ENCODE measurements at places on chromosomes 3 and 15.

GRCh38 chr3:72187131-72187530 lies 402.2 kb upstream of the PROK2 start:
- DNase-seq: no peak

- DNase-seq: no peak
Measured at GRCh38 chr3:103968751-103969150, 1398.0 kb upstream of the ALCAM start.

GRCh38 chr3:24460974-24461373 lies 33.7 kb downstream of the THRB start:
- peak; percentile 65 for DNase-seq

- DNase-seq: peak; percentile 50
Measured at GRCh38 chr15:48855501-48856440, 22.2 kb upstream of the EID1 start.

DNA sequence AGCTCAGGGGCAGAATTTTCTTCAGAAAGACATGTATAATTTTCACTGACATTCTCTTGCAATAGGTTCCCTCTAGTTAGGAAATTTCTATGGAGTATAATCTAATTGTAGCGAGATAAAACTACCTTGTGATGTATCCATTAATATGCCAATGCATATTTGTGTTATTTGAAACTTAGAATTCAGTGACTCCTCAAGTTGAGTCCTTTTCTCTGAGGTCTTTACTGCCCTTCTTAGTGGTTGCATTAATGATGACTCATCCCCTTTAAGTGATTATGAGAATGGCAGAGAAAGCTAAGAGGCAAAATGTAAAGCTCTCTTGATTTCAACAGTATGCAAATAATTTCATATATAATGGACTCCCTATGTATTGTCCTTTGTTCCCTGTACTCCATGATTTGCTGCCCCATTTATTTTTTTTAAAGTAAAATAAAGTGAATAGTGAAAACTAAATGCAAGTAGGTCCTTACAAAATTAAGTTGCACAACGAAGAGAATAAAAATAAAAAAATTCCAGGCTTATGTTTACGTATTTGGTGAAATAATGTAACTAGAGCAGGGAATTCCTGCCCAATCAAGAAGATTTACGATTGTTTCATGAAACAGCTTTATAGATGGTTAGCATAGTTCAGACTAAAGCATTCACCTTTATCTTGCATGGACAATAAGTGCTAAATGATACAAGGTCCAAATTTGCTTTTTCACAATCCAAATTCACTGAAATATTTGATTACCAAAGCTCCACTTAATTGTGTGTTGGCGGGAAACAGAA lies 78.1 kb downstream of the ZPLD1 start:
- DNase-seq: peak; percentile 45

- peak; percentile 66 for DNase-seq
Measured at GRCh38 chr3:10242182-10243065, 5.8 kb upstream of the TATDN2 start.

GRCh38 chr3:146650691-146651442 lies 45.7 kb upstream of the PLSCR5 start:
- DNase-seq: no peak
